ENCODE measurements at places on chromosomes 12 and 14.

GRCh38 chr12:39006286-39006685 is 100.9 kb upstream of the CPNE8 start:
- no peak for DNase-seq

DNA sequence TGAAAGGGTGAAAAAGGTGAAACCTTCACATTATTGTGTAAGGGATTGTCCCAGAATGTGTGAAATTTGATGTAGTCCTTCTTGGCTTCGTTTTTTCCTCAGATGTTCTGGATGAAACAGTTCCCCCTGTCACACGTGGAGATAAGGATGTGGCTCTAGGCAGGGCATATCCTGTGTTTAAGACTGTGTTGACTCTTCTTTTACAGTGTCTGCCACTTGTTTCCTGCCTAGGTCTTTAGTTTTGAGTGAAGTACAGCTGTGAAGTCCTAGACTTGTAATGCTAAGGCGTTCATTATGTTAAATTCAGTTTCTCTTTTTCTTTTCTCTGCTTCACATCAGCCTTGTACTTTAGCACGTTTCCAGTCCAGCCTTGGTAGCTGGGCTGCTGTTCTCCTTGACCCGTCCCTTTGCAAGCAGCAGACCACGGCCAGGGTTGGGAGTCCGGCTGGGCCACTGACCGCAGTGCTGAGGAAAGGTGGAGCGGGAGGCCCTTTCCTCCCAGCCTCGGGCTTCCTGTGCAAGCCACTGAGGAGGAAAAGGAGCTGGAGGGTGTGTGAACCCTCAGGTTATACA is 59.1 kb downstream of the RASSF3 start:
- DNase-seq: no peak

DNA sequence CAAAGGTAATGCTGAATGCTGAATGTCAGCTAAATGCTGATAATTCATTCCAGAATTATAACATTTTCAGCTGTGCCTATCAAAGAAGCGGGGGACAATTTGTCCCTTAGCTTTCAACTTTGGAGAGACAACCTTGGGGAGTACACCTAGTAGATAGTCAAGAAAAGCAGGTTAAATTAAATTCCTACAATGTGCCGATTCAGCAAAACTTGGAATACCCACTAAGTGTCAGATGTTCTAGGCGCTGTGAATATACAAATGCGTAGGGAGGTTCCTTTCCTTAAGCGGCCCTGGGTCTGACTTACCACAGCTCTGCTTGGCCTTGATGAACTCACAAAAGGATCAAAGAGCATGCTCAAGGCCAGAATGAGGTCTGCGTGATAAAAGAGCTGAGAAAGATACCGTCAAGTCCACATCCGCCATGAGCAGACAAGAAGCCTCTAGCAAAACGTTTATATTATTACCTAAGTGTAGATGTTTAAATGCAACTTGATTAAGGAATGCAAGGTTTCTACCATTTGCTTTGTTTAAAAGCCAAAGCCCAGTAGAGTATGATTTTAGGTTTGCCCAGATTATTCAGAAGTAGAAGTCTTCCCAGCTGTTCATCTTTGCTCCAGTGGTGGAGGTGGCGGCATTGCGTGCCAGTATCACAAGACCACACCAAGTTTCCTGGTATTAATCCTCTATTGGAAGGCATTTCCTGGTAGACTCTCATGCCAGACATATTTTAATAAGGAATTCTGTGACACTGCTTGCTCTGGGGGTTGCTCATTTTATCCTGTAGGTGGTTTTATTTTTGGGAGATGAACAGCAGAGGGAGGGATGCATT is 368.6 kb downstream of the DPF3 start:
- no peak for DNase-seq

- DNase-seq: no peak
Measured at GRCh38 chr12:113440947-113441782, 19.0 kb downstream of the SDSL start.

GRCh38 chr12:25824734-25825133 is 133.7 kb upstream of the RASSF8 start:
- no peak for DNase-seq

DNA sequence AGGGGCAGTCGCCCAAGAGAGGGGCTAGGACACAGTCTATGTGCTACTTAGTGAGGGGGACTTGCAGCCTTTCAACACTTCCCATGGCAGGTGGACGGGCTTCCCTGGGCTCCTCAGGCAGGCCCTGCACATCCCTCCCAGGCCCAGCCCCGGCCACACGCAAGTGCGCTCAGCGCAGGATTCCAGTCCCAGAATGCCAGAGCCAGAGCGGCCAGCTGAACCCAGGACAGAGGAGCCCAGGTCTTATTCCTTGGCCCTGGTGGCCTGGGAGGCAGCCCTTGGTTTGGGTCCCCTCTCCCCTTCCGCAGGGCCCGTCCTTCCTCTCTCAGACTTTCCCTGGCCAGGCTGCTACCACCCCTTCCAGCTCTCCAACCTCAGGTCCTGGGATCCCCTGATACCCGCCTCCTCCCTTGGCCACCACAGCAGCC is 12.0 kb downstream of the DLK1 start:
- no peak for DNase-seq

- no peak for DNase-seq
Measured at GRCh38 chr14:105153331-105153731, 15.2 kb downstream of the JAG2 start.

DNA sequence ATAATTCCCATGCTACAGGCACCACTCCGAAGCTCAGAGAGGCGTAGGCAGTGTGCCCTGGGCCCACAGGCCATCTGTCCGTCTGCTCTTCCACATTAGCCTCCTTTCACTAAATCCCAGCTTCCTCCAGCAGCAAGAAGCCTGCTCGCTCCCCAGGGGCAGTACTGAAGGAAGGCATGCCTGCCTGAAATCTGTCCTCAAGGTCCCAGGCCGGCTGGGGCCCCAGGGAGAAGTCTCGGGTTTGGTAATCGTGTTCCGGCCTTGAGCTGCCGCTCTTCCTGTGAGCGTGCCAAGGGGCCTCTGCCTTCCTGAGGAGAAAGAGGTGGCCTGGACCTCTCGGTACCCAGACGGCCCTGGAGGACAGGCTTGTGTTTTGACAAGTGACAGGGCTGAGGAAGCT is 15.2 kb upstream of the DLK1 start:
- no peak for DNase-seq

GRCh38 chr12:12510141-12510540 is 52.5 kb downstream of the DUSP16 start:
- DNase-seq: no peak

Measured in stimulated activated CD8-positive, alpha-beta memory T cell treated with anti-CD3 and anti-CD28 coated beads, Interleukin-4, amount 100 ng/mL, for 1 hour (primary cell).